ENCODE measurements at places on chromosomes 1 and 21.

- no peak for DNase-seq
Observed at GRCh38 chr1:32714277-32714676, 11.7 kb upstream of the SYNC start.

- no peak for DNase-seq
Observed at GRCh38 chr1:228170666-228171065, 5.1 kb downstream of the IBA57 start.

GRCh38 chr21:27807596-27807995 is 840.7 kb upstream of the ADAMTS5 start:
- DNase-seq, result no peak

DNA sequence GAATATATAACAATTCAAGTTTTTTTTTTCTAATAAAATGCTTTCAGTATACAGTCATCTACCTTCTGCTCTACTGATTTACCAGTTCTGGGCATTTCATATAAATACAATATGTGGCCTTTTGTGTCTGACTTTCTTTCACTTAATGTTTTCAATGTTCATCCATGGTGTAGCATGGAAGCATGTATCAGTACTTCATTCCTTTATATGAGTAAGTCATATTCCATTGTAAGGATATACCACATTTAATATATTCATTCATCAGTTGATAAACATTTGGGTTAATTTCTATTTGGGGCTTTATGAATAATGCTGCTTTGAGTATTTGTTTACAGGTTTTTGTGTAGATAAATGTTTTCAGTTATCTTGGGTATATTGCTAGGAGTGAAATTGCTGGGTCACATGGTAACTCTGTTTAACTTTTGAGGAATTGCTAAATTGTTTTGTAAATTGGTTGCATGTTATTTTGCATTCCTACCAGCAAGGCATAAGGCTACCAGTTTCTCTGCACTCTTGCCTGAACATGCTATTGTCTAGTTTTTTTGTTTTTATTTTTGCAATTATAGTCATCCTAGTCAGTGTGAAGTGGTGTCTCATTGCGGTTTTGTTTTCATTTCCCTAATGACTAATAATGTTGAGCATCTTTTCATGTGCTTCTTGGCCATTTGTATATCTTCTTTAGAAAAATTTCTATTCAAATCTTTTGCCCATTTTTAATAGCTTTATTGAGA is 206.1 kb downstream of the TM2D1 start:
- no peak for DNase-seq

DNA sequence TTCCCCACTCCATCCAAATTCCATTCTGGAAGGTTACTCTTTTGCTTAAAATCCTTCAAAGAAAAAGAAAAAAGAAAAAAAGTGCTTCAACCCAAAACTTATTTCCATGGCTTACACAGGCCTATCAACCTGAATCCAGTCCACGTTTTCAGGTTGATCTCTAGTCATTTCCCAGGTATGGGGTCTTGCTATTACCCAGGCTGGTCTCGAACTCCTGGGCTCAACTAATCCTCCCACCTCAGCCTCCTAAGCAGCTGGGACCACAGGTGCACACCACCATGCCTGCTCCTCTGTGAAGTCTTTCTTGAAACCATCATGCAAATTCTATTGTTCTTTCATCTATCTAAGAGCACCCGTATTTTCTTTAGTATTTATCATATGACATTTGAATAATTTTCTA is 7.6 kb downstream of the RNF19B start:
- no peak for DNase-seq

DNA sequence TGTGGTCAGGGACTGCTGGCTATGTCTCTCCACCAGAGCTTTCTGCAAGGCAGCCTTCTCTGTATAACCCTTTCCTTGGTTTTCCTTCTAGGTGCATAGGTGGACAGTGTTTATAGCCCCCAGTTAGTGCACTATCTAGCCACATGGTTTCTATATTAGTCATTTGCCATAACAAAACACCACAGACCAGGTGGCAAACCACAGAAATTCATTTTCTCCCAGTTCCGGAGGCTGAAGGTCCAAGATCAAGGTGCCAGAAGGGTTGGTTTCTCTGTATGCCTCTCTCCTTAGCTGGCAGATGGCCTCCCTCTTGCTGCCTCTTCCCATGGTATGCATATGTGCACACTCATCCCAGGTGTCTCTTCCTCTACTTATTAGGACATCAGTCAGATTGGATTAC is 106.4 kb downstream of the KAZN start:
- no peak for DNase-seq

DNA sequence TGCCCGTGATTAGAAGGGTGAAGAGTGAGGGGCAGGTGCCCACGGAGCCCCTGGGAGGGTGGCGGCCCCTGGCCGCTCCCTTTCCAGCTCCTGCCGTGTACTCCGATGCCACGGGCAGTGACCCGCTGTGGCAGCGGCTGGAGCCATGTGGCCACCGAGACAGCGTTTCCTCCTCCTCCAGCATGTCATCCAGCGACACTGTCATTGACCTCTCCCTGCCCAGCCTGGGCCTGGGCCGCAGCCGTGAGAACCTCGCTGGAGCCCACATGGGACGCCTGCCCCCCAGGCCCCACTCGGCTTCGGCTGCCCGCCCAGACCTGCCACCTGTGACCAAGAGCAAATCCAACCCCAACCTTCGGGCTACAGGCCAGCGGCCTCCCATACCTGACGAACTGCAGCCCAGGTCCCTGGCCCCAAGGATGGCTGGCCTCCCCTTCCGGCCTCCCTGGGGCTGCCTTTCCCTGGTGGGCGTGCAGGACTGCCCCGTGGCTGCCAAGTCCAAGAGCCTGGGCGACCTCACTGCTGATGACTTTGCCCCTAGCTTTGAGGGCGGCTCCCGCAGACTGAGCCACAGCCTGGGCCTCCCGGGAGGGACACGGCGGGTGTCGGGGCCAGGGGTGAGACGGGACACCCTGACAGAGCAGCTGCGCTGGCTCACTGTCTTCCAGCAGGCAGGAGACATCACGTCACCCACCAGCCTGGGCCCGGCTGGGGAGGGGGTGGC is 22.0 kb downstream of the PANK4 start:
- no peak for DNase-seq

GRCh38 chr21:39083377-39084008 is 99.8 kb downstream of the PSMG1 start:
- no peak for DNase-seq

All from body of pancreas (tissue), 4 donors.